ENCODE measurements at places on chromosomes 12 and 14.

GRCh38 chr12:49491823-49492222, 47.0 kb upstream of the KCNH3 start:
- no peak for DNase-seq

GRCh38 chr12:32139064-32139421, 32.4 kb downstream of the BICD1 start:
- DNase-seq: peak; percentile 56

DNA sequence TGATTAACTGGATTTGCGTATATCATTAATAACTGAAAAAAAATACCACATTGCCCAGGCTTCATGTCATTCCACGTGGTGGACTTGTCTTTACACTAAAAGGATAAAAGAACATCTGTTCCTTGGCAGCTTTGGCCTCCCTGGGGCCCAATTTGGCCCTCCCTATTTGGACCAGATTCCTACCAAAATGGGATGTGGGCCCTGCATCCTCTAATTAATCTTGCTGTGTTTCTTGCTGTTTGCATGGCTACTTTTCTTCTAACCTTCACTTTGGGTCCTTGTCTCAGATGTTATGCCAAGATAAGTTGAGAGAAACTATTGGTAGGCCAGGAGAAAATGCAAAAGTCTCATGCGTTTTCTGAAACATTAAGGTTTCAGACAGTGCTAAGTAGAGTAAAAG, 57.5 kb downstream of the PTHLH start:
- no peak for DNase-seq

DNA sequence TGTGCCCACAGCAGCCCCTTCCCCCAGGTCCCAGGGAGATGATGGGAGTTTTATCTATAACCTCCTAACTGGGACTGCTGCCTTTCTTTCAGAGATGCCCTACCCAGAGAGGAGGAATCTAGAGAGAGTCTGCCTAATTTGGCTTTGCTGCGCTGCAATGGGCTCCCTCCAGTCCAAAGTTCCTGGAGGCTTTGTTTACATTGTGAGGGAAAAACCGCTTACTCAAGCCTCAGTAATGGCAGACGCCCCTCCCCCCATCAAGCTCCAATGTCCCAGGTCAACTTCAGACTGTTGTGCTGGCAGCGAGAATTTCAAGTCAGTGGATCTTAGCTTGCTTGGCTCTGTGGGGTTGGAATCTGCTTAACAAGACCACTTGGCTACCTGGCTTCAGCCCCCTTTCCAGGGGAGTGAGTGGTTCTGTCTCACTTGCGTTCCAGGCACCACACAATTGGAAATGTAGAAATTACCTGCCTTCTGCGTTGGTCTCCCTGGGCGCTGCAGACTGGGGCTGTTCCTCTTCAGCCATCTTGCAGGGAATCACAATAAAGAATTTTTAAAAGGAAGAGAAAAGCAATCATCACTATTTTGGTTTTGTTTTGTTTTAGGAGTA, 262.5 kb downstream of the FOXG1 start:
- DNase-seq: no peak

DNA sequence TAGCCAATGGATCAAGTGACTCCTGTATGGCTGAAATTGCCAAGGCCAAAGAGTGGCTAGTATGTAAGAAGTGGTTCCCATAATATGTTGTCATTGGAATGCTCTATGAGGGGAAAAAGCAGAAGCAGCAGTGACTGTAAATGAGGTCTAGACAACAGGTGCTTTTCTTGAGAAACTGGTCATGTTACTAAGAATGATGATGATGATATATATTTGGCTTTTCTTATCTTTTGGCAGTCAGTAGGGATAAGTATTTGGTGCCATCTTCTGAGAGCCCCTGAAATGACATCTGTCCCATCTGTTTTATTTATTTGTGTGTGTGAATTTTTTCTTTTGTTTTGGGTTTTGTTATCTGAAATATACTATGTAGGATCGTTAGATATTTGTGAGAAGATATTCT, 141.7 kb downstream of the SYT1 start:
- DNase-seq: no peak

- DNase-seq: no peak
Observed at GRCh38 chr14:34501004-34501580, 38.4 kb downstream of the EAPP start.

- DNase-seq: no peak
Observed at GRCh38 chr12:51863933-51864832, 15.7 kb upstream of the FIGNL2 start.

Measured in activated CD4-positive, alpha-beta T cell treated with anti-CD3 and anti-CD28 coated beads, Interleukin-2, amount 10 ng/mL, durations not matched to agents 7 days and 5 days (primary cell).